ENCODE measurements at places on chromosomes 6 and 20. TPM values are rescaled to one million over a fixed set of nuclear protein-coding genes. Genes with fewer than 3 reads are reported as not detected.

GRCh38 chr20:22450537-22450936 lies 133.8 kb downstream of the FOXA2 start:
- DNase-seq: no peak

- no peak for DNase-seq
These were observed 36.0 kb downstream of the DNAH8 start for GRCh38 chr6:38750968-38751615.

DNA sequence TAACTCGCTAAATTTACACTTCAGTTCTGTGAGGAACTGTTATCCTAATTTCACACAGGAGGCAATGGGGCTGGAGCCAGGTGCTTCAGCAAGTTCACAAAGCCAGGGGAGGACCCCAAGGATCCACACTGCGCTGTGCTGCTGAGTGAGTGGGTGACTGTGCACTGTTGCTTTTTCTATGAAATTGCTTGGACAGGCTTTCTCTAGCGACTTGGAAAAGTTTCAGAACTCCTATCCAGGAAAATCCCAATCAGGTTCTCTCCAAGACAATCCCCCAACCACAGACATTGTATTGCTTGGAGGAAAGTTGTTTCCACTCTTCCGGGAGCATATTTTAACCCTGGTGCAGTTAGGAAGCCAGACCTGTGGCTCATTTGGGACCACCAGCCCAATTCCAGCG lies 175.9 kb upstream of the CST7 start:
- DNase-seq: no peak

GRCh38 chr20:24039196-24039595 lies 50.6 kb upstream of the GGTLC1 start:
- DNase-seq: no peak

GRCh38 chr6:158561321-158561884 lies 1.5 kb downstream of the TMEM181 start:
- DNase-seq: no peak

- no peak for DNase-seq
These were observed 141.1 kb upstream of the SGK1 start for GRCh38 chr6:134458857-134459657.

- DNase-seq: no peak
These were observed 8.5 kb downstream of the MRPS18A start for GRCh38 chr6:43679057-43679456.

C6orf15 gene
- polyA plus RNA-seq: not detected

WDR27 gene
- polyA plus RNA-seq: 105 TPM
